ENCODE measurements at places on chromosomes 3 and 15. TPM values are rescaled to one million over a fixed set of nuclear protein-coding genes. Genes with fewer than 3 reads are reported as not detected.

Gene CPN2
- total RNA-seq, result not detected

- no peaks in the 10 kb centered on the region for H3K36me3 ChIP-seq
- no peak overlapping the region for H3K4me3 ChIP-seq
- H3K27me3 ChIP-seq, result peaks cover 8% of the 10 kb centered on the region
- H3K4me1 ChIP-seq, result peaks cover 10% of the 10 kb centered on the region
- H3K27ac ChIP-seq, result no peak overlapping the region
Observed at GRCh38 chr3:194328053-194328657, 23.0 kb downstream of the CPN2 start.

DNA sequence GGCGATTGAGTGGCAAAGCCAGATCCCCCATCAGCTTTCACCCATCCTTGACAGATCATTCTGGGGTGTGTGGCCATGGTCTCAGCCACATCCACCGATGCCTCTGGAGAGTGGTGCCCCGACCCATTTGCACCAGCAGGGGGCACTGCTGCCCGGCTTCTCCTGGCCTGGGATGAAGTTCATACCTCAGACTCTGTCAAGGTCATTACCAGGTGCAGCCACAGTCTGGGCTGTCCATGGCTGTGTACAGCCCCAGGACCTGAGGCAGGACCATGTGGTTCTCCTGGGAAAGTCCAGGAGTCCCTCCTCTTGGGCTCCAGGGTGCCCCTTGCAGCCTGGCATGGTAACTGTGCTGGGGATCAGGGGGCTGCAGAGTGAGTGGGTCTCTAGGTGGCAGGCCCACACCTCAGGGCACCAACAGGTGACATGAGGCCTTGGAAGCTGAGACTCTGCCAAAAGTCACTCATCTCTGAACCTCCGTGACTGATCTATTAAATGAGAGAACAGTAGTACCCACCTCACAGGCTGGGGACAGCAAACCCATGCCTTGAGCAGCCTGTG, 67.2 kb downstream of the CACNA2D2 start:
- DNase-seq, result no peak
- H3K4me3 ChIP-seq, result no peak overlapping the region
- H3K36me3 ChIP-seq, result no peaks in the 10 kb centered on the region

Gene SCG5
- 0.87 TPM for total RNA-seq

- no peaks in the 10 kb centered on the region for H3K27me3 ChIP-seq
- H3K27ac ChIP-seq, result no peak overlapping the region
- peaks cover 5% of the 10 kb centered on the region for H3K4me1 ChIP-seq
- no peak for DNase-seq
- no peak overlapping the region for H3K4me3 ChIP-seq
Observed at GRCh38 chr3:37887062-37887461, 25.4 kb downstream of the CTDSPL start.

GRCh38 chr15:101520395-101520794, 30.9 kb upstream of the PCSK6 start:
- H3K4me3 ChIP-seq, result no peak overlapping the region
- DNase-seq, result no peak

- H3K4me1 ChIP-seq, result no peaks in the 10 kb centered on the region
- no peak overlapping the region for H3K27ac ChIP-seq
- H3K36me3 ChIP-seq, result peaks cover 15% of the 10 kb centered on the region
- H3K4me3 ChIP-seq, result no peak overlapping the region
- no peaks in the 10 kb centered on the region for H3K27me3 ChIP-seq
- DNase-seq, result no peak
Observed at GRCh38 chr15:63719281-63719680, 114.5 kb downstream of the HERC1 start.

- H3K27ac ChIP-seq, result no peak overlapping the region
- no peak overlapping the region for H3K4me3 ChIP-seq
- H3K27me3 ChIP-seq, result no peaks in the 10 kb centered on the region
- no peaks in the 10 kb centered on the region for H3K4me1 ChIP-seq
- DNase-seq, result no peak
- no peaks in the 10 kb centered on the region for H3K36me3 ChIP-seq
Observed at GRCh38 chr3:101123081-101123480, 129.9 kb upstream of the ABI3BP start.

GRCh38 chr3:107263269-107264021, 113.8 kb upstream of the CCDC54 start:
- peak; percentile 37 for DNase-seq
- no peaks in the 10 kb centered on the region for H3K36me3 ChIP-seq
- H3K27me3 ChIP-seq, result no peaks in the 10 kb centered on the region
- peaks cover 6% of the 10 kb centered on the region for H3K4me1 ChIP-seq

Gene CA12
- 3.7 TPM for total RNA-seq

GRCh38 chr3:134625885-134626741, 24.7 kb downstream of the KY start:
- H3K4me1 ChIP-seq, result no peaks in the 10 kb centered on the region
- H3K4me3 ChIP-seq, result no peak overlapping the region
- H3K27ac ChIP-seq, result no peak overlapping the region
- no peaks in the 10 kb centered on the region for H3K36me3 ChIP-seq
- peak; percentile 19 for DNase-seq

All from SJSA1 (cell line).